ENCODE measurements at places on chromosomes 6 and 20. TPM values are rescaled to one million over a fixed set of nuclear protein-coding genes. Genes with fewer than 3 reads are reported as not detected.

DNA sequence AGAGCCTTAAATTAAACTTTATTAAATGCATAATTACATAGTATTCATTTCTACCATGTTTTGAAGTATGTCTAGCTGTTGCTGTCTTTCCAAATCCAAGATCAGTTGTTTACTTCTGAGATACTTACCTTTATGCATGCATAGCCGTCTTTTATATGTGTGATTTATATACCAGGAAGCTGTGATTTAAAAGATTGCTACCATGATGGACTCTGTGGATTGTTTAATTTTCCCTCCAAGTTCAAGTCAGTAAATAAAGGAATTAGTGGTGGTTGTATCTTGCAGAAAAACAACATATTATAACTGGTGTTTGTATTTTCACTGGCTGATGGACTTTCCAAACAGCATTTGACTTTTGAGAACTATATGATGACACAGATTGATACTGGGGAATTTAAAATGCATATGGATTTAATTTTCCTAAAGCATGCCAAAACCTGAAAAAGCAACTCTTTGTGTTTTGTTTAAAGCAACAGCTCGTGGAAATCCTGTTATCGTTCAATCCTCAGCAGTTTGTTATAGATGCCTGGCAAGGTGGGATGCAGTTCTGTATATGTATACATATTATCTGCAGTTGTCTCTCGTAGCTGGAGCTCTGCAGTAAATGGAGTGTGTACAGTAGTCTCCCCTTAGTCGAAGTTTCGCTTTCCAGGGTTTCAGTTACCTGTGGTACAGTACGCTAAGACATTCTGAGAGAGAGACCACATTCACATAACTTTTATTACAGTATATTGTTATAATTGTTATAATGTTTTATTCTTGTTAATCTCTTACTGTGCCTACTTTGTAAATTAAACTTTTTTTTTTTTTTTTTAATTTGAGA, 77.1 kb downstream of the CBFA2T2 start:
- DNase-seq: no peak

DNA sequence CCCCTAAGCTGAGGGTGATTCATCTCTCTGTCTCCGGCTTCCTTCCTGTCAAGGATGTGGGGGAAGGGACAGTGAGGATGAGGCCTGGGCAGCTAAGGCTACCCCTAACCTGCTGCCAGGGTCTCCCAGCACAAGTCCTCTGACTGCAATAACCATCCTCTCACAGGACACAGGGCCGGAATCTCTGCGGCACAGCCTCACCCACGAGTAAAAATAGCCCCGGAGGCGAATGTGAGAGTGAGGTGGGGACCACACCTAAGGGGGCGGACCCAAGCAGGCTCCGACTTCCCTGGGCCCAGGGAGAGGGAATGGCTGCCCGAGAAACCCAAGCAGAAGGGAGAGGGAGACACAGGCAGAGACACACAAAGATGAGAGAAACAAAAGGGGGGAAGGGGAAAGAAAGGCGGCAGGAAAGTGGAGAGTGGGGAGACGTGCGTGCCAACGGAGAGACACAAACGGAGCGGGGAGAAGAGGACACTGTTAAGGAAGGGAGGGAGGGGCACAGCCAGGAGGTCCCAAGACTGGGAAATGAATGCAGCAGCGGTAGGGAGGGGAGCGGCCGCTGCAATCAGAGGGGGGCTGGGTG, 1.4 kb downstream of the CLIC1 start:
- peak; percentile 79 for DNase-seq

DNA sequence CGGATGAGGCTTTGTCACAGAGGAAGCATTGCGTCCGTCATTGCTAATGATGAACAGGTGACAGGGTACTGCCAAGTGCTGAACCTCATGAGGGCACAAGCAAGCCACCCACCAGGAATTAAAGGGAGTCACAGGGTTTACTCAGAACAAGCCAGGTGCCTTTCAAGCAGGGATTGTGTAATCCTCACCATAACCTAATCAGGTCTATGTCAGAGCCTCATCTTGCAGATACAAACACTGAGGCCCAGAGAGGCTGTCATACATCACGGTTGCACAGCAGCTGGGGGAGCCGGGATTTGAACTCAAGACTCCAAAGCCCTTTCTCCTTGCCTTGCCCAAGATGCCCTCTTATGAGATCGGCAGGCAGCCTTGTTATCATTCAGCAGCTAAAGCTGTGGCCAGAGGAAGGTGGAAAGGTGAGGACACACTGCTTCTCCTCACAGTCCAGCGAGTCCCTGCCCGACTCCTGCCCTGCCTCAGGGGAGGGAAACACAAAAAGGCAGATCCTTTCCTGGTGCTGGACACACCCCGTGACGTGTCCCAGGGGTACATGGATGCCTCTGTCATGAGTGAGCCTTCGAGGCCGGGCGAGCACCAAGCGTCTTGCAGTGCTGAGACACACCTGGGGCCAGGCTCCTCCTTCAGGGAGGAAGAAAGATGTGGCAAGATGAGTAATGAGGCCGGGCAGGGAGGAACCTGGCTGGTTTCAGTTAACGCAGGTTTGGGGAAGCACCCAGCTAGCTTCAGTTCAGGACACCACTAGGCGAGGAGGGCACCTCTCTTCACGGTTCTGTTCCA, 214.9 kb downstream of the LY86 start:
- DNase-seq: no peak

The ENPP3 gene
- total RNA-seq: 1.8 TPM
